ENCODE measurements at places on chromosomes 16 and 17.

GRCh38 chr17:61455324-61456060, 3.3 kb downstream of the TBX4 start:
- no peak for DNase-seq

DNA sequence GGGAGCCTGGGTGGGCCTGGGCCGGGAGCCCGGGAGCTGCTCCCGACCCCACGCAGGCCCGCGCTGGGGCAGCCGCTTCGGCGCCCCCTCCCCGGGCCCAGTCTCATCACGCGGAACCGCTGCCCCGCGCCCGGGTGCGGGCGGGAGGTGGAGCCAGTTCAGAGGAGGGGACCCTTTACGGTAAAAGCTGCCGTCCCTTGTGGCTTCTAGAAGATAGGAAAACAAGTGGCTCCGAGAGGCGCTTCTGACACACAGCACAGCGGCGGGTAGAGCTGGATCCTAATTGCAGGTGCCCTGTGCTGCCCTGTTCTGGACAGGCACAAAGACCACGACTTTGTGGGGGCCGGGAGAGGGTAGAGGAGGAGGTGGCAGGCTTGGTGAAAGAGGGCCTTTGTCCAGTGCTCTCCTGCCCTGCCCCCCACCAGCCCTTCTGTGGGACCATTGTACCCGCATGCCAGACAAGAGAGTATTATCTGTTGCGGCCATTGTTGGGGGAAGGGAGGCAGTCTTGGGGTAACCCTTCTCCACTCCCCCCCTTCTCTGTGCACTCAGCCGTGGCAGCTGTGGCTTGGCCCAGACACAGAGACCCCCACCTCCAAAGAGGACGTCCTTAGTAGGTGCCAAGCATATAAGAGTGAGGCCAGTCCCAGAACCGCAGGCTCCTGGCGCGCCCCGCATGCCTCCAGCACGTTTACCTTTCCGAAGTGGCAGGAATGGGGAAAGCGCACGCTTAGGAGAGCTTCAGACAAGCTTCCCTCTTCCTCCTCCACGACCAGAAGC, 736 bp downstream of the CNP start:
- no peak for DNase-seq

- no peak for DNase-seq
These were observed 56.9 kb upstream of the ACSF3 start for GRCh38 chr16:89036776-89037175.

- DNase-seq = no peak
These were observed 893 bp downstream of the POLR3E start for GRCh38 chr16:22297871-22298733.

DNA sequence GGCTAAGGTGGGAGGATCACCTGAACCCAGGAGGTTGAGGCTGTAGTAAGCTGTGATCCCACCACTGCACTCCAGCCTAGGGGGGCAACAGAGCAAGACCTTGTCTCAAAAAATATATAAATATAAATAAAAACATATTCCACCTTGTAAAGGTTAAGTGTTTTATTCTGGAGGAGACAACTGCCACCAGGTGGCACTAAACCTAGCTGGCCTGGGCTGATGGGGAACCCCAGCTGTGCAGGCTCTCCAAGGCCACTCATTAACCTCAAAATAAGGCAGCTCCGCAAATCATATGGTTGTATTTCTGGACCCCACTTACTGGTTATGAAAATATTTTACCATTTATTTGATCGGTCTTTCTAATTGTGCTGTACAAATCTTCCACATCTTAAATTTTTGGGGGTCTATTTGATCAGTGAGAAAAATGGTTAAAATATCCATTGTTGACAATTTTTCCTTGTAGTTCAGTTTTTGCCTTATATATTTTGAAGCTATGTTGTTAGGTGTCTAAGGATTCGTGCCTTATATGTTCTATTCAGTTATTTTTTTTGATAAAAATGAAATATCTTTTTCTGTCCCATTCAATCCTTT, 8.5 kb upstream of the ICAM2 start:
- no peak for DNase-seq

- DNase-seq = no peak
These were observed 23.2 kb downstream of the COTL1 start for GRCh38 chr16:84594725-84595038.

- no peak for DNase-seq
These were observed 84.7 kb downstream of the PLCG2 start for GRCh38 chr16:81863630-81864352.

DNA sequence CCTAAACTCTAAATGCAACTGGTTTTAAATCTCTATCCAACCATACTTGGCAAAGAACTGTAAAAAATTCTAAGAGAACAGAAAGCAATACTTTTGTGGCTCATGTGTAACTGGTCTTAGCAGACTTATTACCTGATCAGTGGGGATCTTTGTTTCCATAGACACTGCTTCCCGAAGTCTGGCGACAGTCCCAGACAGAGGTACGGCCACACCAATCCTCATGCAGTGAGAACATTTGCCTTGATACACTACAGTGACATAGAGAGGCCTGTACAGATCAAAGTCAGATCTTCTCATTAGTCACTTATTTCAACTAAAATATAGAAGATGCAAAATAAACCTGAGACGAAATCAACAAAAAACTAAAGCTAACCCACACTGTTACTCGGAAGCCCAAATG, 43.9 kb downstream of the USP31 start:
- no peak for DNase-seq

DNA sequence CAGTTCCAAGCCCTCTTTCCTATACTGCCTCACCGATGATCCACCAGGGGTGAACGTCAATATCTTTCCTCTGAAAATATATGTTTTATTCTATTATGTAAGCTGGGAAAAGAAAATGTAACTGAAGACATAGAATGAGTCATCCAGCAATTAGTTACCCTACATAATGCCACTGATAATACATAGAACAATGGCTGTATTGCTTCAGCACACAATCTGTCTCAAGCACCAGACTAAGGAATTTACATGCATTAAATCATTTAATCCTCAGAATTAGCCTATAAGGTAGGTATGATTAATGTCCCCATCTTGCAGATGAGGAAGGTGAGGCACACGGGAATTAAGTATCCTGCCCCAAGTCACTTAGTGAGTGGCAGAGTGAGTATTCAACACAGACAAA, 472.8 kb downstream of the TOX3 start:
- no peak for DNase-seq

DNA sequence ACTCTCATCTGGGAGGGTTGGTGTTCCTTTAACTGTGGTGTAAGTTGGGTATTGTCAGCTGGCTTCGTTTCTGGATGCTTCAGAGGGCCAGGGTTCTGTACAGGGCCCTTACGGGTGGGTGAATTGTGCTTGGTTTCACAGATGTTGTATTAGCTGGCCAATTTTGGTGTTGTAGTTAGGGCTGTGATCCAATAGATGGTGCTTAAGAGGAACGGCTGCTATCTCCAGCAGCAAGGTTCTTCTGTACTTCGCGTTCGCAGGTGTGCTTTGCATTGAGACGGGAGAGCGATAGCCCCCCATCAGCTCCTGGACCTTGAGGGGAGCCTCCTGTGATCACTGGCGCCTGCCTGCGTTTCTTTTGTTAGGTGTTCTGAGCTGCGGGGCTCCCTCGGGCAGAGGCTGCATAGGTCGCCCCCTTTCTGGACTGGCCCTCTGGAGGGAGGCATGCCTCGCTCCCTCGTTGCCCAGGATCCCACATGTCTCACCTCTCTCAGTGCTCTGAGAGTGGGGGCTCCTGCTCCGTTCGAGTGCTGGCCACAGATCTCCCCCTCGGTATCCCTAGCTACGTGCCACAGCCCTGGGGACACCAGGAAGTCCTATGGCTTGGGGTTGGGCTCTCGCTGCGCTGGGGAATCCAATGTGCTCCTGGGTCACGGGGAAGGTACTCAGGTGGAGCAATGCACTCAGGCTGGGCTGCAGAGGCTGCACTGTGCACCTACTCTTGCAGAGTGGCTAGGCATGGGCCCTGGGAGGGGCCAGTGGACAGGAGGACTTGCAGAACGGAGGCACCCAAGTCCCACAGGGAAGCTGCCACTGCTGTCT, 837 bp upstream of the PRDM7 start:
- no peak for DNase-seq

DNA sequence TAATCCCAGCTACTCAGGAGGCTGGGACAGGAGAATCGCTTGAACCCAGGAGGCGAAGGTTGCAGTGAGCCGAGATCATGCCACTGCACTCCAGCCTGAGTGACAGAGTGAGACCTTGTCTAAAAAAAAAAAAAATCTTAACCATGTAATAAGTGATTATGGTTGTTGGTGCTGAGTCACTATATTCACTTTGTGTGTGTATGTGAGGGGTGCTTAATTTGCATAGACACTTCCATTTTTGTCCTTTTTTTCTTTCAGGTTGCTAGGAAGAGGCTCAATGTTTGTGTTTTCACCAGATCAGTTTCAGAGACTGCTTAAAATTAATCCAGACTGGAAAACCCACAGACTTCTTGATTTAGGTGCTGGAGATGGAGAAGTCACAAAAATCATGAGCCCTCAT, 18.2 kb downstream of the METTL9 start:
- no peak for DNase-seq

DNA sequence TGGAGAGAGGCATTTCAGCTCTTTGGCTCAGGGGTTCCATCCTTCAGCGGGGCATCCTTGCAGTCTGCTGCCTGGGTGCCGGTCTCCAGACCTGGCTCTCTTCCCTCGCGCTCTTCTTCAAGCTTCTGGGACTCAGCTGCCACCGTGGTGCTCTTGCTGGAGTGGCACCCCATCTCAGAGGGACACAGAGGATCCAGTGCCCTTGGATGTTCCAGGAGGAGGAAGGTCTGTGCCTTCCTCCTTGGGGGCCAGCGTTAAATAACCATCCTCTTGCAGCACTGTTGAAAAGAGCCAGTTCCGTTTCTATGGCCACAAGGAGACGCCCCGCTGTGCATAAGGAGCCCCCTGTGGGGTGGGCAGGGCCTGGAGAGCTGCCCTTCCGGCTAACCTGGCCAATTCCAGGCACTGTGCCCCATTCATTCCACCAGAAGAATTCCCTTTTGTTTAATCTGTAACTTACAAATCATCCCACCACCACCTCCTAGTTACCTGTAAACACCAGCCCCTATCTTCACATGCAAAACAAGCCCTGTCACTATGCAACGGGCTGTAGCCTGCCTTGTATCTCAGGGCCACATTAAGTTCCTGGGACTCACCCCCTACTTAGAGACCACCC, 8.6 kb downstream of the CHD9NB start:
- no peak for DNase-seq

DNA sequence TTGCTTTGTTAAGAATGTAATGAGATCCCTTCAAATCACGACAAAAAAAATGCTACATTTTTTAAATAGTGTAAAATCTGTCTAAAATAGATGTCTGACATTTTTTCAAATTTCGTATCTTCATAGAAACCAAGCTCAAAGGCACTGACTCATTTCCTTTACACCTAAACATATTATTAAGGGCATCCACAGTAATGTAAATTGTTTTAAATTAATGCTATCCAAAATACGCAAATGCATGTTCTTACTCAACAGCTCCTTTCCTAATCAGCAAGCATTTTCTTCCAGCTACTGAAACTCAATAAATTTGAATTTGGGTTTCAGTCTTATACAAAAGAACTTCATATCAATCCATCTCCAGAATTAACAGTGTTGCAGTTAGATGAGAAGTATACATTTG, 4.3 kb downstream of the C16orf87 start:
- DNase-seq = no peak

- no peak for DNase-seq
These were observed 661 bp downstream of the LRRC3C start for GRCh38 chr17:39927929-39928857.

DNA sequence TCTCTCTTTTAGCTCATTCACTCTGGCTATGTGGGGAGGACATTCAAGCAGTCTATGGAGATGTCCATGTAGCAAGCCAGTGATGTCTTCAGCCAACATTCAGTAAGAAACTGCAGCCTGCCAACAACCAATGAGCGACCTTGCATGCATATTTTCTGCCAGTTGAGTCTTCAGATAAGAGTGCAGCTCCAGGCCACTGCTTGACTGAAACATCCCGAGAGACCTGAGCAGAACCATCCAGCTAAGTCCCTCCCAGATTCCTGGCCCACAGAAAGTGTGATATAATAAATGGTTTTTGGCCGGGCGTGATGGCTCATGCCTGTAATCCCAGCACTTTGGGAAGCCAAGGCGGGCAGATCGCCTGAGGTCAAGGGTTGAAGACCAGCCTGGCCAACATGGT, 10.5 kb upstream of the C17orf58 start:
- no peak for DNase-seq
